ENCODE measurements at places on chromosomes 6 and 20. TPM values are rescaled to one million over a fixed set of nuclear protein-coding genes. Genes with fewer than 3 reads are reported as not detected.

DNA sequence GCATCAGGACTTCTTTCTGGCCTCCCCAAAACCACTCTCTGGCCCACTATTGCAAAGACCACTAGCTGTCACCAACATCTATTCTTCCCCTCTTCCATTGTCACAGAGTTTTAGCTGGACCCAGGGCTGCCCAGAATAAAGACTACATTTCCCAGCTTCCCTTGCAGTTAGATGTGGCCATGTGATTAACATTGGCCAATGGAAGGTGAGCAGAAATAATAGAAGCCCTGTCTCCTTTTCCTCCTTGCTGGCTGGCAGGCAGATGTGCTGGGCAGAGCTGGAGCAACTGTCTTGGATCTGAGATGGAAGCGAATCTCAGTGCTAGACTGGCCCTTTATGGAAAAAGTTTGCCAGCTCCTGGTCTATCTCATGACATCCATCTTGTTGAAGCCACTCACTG, 97.0 kb downstream of the KCNB1 start:
- H3K27ac ChIP-seq = no peak overlapping the region
- no peaks in the 10 kb centered on the region for H3K27me3 ChIP-seq
- DNase-seq = no peak
- H3K36me3 ChIP-seq = no peaks in the 10 kb centered on the region
- no peak overlapping the region for H3K4me3 ChIP-seq
- H3K4me1 ChIP-seq = peaks cover 20% of the 10 kb centered on the region

- H3K36me3 ChIP-seq = no peaks in the 10 kb centered on the region
- no peak overlapping the region for H3K4me3 ChIP-seq
- no peak for DNase-seq
These were observed 332.7 kb downstream of the CENPW start for GRCh38 chr6:126672649-126673048.

DNA sequence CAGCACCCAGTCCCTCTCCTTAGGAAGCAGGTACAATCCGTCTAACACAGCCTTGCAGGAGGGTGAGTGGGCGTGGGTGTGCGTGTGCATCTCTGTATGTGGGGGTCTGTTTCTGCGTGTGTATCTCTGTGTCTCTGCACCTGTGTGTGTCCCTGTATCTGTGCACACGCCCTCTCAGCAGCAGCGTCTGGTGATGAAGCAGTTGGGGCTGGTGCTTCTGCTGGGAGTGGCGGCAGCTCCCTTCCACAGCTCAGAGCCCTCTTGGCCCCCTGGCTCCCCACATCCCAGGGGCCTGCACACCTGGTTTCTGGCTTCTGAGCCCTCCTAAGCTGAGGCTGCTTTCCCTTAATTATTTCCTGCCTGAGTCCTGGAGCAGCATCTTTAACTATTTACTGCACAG, 49.5 kb upstream of the CCDC167 start:
- DNase-seq = no peak
- no peak overlapping the region for H3K4me3 ChIP-seq
- H3K27me3 ChIP-seq = no peaks in the 10 kb centered on the region
- no peak overlapping the region for H3K27ac ChIP-seq
- no peaks in the 10 kb centered on the region for H3K36me3 ChIP-seq
- peaks cover 12% of the 10 kb centered on the region for H3K4me1 ChIP-seq

DNA sequence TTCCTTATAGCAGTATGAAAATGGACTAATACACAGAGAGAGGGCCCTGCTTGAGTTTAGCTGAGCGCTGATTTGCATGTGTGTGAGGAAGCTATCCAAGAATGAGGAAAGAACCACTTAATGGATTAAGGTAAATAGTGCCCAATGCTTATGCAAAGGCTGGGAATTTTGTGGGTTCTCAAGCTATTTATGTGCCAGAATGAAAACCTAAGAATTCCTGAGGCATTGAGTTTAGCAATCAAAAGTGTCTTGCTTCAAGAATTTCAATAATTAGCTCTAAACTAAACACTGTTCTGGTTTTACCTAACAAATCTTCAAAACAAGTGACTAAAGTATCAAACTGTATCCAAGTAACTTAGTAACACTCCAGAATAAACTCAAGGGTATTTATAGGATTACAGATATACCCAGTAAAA, 7.0 kb upstream of the OR14J1 start:
- no peaks in the 10 kb centered on the region for H3K4me1 ChIP-seq
- no peak for DNase-seq
- no peaks in the 10 kb centered on the region for H3K36me3 ChIP-seq

DNA sequence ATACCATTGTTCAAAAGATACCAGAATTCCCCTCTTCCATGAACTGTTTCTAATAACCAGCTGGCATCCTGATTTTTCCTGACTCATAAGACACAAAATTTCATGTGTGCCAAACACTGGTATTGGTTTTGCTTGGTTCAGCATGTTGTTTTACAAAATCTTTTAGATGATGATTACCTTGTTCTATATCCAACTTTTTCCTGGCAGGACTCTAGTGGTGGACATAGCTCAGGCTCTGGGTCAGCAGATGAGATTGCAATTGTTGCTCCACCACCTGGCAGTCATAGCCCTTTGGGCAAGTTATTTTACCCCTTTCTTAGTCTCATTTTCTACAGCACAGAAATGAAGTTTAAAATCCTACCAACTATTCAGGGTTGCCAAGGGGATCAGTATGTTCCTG, 6.2 kb downstream of the TRIM38 start:
- H3K27me3 ChIP-seq = no peaks in the 10 kb centered on the region
- no peak for DNase-seq
- H3K4me3 ChIP-seq = no peak overlapping the region
- peaks cover 48% of the 10 kb centered on the region for H3K4me1 ChIP-seq

- H3K27ac ChIP-seq = no peak overlapping the region
- H3K27me3 ChIP-seq = no peaks in the 10 kb centered on the region
- no peak overlapping the region for H3K4me3 ChIP-seq
- H3K4me1 ChIP-seq = no peaks in the 10 kb centered on the region
- no peaks in the 10 kb centered on the region for H3K36me3 ChIP-seq
- DNase-seq = no peak
These were observed 28.3 kb downstream of the MRS2 start for GRCh38 chr6:24431045-24431451.

GRCh38 chr20:59808729-59809381, 124.6 kb downstream of the SYCP2 start:
- H3K27me3 ChIP-seq = no peaks in the 10 kb centered on the region
- DNase-seq = no peak
- H3K36me3 ChIP-seq = no peaks in the 10 kb centered on the region

- peak overlapping the region; percentile 36 for H3K4me3 ChIP-seq
- H3K36me3 ChIP-seq = peaks cover 23% of the 10 kb centered on the region
- peak; percentile 88 for DNase-seq
- no peaks in the 10 kb centered on the region for H3K27me3 ChIP-seq
These were observed 9.9 kb downstream of the BCL2L1 start for GRCh38 chr20:31712564-31713311.

- no peak overlapping the region for H3K4me3 ChIP-seq
- no peak overlapping the region for H3K27ac ChIP-seq
- no peaks in the 10 kb centered on the region for H3K4me1 ChIP-seq
These were observed 24.7 kb downstream of the DACT2 start for GRCh38 chr6:168294901-168295300.

Gene ERVFRD-1
- total RNA-seq = 0.07 TPM

Gene SNAI1
- 3.3 TPM for total RNA-seq

Gene DACT2
- 0.21 TPM for total RNA-seq

Gene CCDC170
- 0.58 TPM for total RNA-seq
